ENCODE measurements at places on chromosomes 7 and 10.

- no peak for DNase-seq
These were observed 1308.2 kb downstream of the GATA3 start for GRCh38 chr10:9362721-9363120.

GRCh38 chr7:127946847-127947246 is 84.4 kb downstream of the LRRC4 start:
- no peak for DNase-seq

- DNase-seq: no peak
These were observed 5.6 kb downstream of the BAG3 start for GRCh38 chr10:119656760-119657159.

- DNase-seq: no peak
These were observed 9.4 kb downstream of the ADAMTS14 start for GRCh38 chr10:70681731-70682005.

GRCh38 chr7:101882005-101882421 is 64.6 kb downstream of the CUX1 start:
- DNase-seq: no peak

DNA sequence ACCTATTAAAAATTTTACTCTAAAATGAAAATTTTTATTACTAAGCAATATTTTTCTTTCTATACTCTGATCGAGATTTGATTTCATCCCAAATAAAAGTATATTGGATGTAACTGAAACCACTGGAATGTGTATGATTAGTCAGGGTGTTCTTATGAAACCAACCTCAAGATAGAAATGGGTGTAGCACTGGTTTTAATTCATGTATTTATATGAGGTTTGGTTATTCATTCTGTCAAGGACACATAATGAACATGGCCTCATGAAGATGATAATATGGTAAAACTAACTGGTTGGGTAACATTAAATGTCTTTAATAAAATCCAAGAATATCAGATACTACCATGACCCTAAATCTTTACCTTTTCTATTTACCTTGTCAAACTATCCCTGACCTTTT is 197.7 kb downstream of the SEMA3A start:
- DNase-seq: no peak

DNA sequence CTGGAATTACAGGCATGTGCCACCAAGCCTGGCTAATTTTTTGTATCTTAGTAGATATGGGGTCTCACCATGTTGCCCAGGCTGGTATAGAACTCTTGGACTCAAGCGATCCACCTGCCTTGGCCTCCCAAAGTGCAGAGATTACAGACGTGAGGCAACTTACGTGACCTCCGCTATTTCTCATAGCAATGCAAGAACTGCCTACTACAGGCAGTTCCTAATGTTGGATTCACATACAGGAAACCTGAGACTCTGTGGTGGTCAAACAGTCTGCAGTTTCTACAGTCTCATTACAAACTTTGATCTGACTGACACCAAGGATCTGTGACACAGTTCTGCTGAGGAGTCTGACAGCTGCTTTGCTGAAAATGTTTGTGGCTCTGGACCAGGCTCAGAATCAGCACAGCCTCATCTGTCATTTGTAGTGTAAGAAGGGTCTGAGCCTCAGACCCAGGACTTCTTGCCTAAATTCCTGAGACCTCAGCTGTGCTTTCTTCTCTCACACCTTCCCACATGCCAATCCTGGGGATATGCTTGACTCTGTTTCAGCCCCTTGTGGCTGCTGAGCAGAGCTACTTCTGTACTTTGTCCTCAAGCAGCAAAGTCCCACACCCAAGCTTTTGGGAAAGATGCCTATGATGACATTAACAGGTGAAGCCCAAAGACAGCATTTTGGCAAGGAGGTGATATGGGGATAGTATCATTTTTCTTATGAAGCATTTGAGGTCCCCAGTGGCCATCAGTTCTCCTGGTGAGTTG is 48.0 kb upstream of the CYP2C9 start:
- no peak for DNase-seq

- no peak for DNase-seq
These were observed 51.1 kb downstream of the NOD1 start for GRCh38 chr7:30427296-30428070.

- no peak for DNase-seq
These were observed 40.4 kb downstream of the CREB5 start for GRCh38 chr7:28452681-28453080.

- DNase-seq: no peak
These were observed 37.2 kb downstream of the CHN2 start for GRCh38 chr7:29231671-29232232.

DNA sequence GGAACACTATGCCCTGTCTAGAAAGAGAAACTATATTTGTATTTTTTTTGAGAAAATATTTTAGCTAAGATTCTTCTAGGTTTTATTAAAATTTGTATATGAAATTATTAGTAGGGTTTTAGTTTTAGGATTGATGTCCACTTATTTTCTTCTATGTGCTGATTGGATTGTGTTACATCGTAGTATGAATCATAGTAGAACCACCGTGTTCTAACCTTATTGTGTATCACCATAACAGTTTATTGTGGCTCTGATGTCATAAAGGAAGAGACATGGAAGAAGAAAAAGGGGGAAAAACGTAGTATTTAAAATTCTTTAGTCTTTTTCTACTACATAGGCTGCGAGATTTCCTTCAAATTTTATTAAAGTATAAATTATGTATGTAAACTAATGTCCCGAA is 1.9 kb downstream of the AGBL3 start:
- DNase-seq: no peak

GRCh38 chr10:28797904-28798371 is 120.6 kb downstream of the BAMBI start:
- DNase-seq: no peak

- no peak for DNase-seq
These were observed 35.2 kb downstream of the EEPD1 start for GRCh38 chr7:36188266-36188665.

GRCh38 chr7:29080803-29081202 is 65.5 kb downstream of the CPVL start:
- DNase-seq: no peak

DNA sequence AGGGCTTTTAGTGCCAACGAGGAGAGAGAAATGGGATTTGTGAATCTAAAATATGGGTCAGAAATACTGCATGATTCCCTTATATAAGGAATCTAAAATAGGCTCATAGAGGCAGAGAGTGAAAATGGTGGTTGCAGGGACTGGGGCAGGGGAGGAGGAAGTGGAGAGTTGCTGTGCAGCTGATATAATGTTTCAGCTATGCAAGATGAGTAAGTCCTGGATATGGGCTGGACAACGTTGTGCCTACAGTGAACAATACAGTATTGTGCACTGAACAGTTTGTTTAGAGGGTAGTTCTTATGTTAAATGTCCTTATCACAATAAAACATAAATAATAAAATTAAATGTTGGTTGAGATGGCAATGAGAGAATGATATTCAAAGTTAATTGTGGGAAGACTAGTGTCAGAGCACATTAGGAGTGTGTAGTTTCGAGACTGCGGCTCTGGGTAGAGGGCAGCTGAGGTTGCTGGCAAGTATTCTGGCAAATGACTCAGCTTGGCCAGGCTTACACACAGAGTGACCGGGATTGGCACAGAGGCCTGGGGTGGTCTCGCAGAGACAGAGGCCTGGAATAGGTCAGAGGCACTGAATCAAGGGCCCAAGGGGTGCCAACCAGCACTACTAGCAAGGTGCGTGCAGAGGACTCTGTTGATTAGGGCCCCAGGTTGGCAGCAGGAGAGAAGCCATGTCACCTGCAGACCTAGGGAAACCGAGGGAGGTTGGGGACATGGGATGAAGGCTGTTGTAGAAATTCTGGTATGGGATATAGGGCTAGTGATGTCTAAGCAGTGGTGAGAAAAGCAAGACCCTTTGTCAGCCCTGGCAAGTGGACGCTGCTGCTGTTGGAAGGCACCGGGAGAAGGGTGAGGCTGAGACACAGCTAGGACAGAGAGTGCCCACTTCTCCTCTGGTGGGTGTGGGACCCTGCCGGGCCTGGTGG is 2.8 kb upstream of the DEPP1 start:
- peak; percentile 13 for DNase-seq

- no peak for DNase-seq
These were observed 517.5 kb upstream of the GALNT17 start for GRCh38 chr7:70614237-70615045.

DNA sequence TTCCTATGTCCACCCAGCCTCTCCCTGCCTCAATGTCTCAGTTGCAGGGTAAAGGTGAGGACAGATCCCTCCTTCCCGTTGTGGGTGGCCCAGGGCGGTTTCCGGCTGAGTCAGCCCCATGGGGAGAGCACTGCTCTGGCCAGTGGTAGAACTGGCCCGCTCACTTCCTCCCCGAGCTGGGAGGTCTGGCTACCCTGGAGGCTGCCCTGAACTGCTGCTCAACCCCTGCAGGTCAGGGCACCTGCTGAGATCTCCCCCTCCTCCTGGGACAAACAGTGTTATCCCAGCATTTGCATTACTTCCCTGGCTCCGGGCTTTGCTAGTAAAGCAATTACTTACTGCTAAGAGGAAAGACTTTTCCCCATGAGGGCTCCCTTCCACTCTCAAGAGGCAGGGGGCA is 21.4 kb upstream of the IMPDH1 start:
- no peak for DNase-seq

DNA sequence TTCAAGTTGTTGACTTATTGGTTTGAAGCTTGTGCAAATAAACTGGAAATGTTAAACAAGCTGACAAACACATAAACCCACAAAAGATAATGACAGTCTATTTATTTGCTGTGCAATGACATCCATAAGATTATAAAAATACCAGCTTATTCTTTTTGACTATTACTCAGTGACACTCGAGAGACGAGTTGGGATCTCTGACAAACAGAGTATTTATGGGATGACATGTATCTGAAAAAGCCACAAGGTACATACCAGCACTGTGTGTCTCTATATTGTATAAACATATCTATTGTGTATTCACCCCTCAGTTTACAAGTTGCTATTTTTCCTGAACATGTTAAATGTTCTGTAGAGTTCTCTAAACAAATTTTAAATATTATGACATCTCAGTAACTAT is 88.9 kb downstream of the CHRM2 start:
- no peak for DNase-seq
